Osteoblast (primary cell): ENCODE measurements at places on chromosomes 1 and 21. TPM values are rescaled to one million over a fixed set of nuclear protein-coding genes. Genes with fewer than 3 reads are reported as not detected.
A peak's percentile ranks its signal among the peaks of the same experiment; 100 is the strongest.

DNA sequence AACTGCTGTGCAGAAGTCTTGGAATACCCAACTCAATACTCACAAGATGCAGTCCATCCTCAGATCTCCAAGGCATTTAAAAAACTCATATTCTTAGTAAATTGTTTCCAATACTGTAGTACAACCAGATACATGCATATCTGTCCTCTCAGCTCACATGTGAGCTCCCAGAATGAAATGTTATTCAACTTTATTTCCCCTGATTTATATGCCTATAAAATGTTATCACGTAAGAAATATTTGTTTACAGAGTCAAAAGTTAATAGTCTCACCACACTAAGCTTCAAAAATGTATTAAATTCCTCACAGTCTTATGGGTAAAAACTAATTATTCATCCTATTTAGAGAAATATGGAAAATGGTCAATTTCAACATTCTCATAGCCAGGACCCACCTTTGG is 56.6 kb downstream of the LTN1 start:
- H3K4me1 ChIP-seq = peaks cover 2% of the 10 kb centered on the region
- no peaks in the 10 kb centered on the region for H3K27me3 ChIP-seq
- no peak overlapping the region for H3K4me3 ChIP-seq
- no peak for DNase-seq
- H3K36me3 ChIP-seq = peaks cover 33% of the 10 kb centered on the region

- no peaks in the 10 kb centered on the region for H3K4me1 ChIP-seq
- H3K4me3 ChIP-seq = no peak overlapping the region
- no peaks in the 10 kb centered on the region for H3K27me3 ChIP-seq
- no peaks in the 10 kb centered on the region for H3K36me3 ChIP-seq
- no peak overlapping the region for H3K27ac ChIP-seq
Measured at GRCh38 chr1:110771245-110772022, 96.7 kb upstream of the KCNA3 start.

Gene GBP2
- total RNA-seq = 43.3 and 55.0 TPM in 2 replicates

GRCh38 chr1:90782046-90782445 is 64.9 kb upstream of the BARHL2 start:
- H3K27me3 ChIP-seq = no peaks in the 10 kb centered on the region
- DNase-seq = no peak
- no peaks in the 10 kb centered on the region for H3K36me3 ChIP-seq
- no peak overlapping the region for H3K27ac ChIP-seq
- no peak overlapping the region for H3K4me3 ChIP-seq

DNA sequence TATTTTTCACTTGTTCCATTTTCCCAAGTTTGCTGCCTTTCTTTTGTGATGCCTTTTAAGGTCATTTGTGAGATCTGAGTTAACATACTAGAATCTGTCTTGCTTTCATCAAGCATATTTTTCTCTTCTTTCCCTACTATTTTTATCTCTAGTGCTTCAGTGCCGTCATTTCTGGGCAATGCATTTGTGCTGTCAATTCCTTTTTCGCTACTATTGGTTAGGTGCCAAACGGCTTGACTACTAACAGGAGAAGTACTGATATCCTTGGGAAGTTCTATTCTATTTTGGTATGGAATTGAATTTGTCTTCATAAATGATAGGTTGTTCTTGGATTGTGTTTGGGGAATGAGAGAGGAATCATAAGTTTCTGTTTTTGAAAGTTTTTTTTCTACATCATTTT is 42.2 kb downstream of the LRRC53 start:
- H3K27me3 ChIP-seq = no peaks in the 10 kb centered on the region
- DNase-seq = no peak
- no peak overlapping the region for H3K4me3 ChIP-seq
- H3K4me1 ChIP-seq = no peaks in the 10 kb centered on the region
- H3K27ac ChIP-seq = no peak overlapping the region

Gene TRNP1
- total RNA-seq = 6.5 TPM in 2 replicates

- H3K4me1 ChIP-seq = peaks cover 84% of the 10 kb centered on the region
- no peaks in the 10 kb centered on the region for H3K27me3 ChIP-seq
- peaks cover 29% of the 10 kb centered on the region for H3K36me3 ChIP-seq
- peak overlapping the region; percentile 93 for H3K27ac ChIP-seq
- peak; percentile 93 for DNase-seq
- H3K4me3 ChIP-seq = no peak overlapping the region
Measured at GRCh38 chr1:201748335-201748734, 80.6 kb upstream of the IPO9 start.

Gene PADI6
- not detected in 2 replicates for total RNA-seq

GRCh38 chr1:83999316-83999819 is 436 bp upstream of the TTLL7 start:
- H3K27ac ChIP-seq = peak overlapping the region; percentile 63
- H3K4me1 ChIP-seq = peaks cover 5% of the 10 kb centered on the region
- peak; percentile 92 for DNase-seq
- H3K36me3 ChIP-seq = no peaks in the 10 kb centered on the region
- peak overlapping the region; percentile 81 for H3K4me3 ChIP-seq

Gene CD53
- total RNA-seq = 0.29 and 0.36 TPM in 2 replicates
